GM13976 (cell line): ENCODE measurements at places on chromosomes 16 and 17.

DNA sequence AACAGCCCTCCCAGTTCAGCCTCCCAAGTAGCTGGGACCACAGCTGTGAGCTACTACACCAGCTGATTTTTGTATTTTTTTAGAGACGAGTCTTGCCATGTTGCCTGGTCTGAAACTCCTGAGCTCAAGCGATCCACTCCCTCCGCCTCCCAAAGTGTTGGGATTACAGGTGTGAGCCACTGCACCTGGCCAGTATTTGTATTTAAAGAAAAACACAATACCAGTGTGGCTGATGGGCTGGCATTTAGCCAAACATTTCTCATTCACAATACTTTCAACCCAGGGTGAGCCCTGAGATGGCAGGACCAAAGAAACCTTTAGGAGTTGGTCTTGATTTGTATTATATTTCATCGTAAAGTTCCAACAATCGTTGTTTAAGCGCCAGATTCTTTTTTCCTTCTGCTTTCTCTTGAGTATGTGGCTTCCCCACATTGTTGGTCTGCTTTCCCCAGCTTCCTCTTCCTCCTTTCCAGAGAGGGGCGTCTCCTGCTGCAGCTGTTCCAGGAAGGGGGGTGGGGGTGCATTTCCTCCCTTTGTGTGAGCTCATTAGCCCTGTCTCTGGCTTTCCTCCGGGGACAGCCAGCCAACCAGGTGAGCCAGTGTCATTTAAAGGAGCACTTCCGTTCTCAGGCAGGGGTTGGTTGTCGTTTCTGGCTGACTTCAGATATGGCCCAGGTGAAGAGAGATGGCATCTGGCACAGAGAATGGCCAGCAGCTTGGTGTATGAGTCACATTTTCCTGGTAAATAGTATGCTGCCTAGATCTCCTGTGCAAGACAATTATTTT lies 79.9 kb downstream of the GPRC5B start:
- no peak for DNase-seq

DNA sequence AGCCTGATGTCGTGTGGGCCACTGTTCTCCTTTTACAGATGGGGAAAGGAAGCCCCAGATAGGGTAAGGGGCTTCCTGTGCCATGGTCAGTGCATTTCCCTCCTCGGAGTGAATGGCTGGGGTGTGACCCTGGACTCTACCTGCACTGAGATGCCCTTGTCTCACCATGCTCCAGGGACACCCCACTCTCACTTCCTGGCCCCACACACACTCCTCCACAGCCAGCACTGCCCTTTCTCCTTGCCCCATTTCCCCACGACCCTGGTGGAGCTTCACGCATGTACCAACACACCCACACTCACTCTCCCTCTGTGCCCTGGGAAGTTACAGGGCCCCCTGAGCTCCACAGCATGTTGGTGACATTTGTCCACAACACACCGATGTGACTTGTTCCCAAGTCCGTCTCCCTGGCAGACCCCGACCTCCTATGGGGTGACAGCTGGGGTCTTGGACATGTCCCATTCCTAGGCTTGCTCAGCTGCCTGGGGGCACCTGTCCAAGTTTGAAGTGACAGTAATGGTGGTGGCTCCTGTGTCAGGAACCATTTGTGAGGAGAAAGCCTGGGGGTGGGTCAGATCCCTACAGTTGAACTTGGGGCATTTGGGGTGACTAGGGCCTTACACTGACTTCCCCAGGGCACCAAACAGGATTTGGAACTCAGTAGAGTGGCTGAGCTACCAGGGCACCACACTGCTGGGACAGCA lies 47.4 kb downstream of the PECAM1 start:
- no peak for DNase-seq

GRCh38 chr16:77912617-77913016 lies 109.7 kb upstream of the CLEC3A start:
- no peak for DNase-seq

GRCh38 chr17:57385975-57386374 lies 129.7 kb downstream of the MSI2 start:
- no peak for DNase-seq

DNA sequence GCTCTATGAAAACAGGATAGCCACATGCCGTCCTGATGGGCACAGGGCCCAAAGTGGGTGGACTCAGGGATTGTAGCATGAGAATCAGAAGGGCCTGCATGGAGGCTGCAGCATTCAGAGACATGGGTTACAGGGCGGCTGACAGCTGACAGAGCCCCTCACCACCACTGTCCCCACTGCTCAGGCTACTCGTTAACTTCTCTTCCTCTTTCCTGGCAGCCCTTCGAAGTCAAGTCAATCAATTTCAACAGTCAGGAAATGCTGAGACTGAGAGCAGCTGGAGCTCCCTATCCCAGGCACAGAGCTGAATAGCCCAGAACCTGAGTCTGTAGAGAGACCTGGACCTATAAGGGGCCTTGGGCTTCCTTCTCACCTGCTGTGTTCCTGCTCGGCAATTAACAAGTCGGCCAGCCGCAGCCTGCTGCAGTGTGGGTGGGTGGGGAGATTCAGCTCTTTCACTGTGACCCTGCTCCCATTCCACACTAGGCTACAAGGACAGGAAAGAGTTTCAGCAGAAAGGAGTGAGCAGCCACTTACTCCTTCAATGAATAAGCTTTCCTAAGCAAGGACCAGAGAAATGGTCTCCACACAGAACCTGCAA lies 76.9 kb downstream of the TEX14 start:
- no peak for DNase-seq

GRCh38 chr16:52251495-52251894 lies 295.4 kb downstream of the TOX3 start:
- no peak for DNase-seq
